Ecto neural progenitor cell (in vitro differentiated cells): ENCODE measurements at places on chromosomes 11 and 22.

GRCh38 chr11:65891219-65892136 lies 1.0 kb downstream of the CCDC85B start:
- peak; percentile 60 for DNase-seq

GRCh38 chr11:62024936-62025486 lies 57.6 kb upstream of the FTH1 start:
- no peak for DNase-seq

DNA sequence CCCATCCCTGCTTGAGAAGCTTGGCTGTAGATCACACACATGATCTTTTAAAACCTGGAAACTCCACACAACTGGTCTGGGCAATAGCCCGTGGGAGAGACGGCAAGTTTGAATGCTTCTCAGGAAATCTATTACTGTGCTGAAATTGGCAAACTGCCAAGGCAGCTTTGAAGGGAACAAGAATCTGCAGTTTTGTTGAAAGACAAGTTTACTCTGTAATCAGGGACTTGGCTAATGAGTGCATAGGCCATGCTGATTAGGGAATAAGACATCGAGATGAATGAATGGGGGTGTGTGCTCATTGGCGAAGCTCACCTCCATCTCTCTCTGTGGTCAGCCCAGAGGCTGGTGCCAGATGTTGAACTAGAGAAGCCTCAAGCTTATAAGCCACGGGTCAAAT lies 218.8 kb downstream of the HIPK3 start:
- DNase-seq, result no peak

DNA sequence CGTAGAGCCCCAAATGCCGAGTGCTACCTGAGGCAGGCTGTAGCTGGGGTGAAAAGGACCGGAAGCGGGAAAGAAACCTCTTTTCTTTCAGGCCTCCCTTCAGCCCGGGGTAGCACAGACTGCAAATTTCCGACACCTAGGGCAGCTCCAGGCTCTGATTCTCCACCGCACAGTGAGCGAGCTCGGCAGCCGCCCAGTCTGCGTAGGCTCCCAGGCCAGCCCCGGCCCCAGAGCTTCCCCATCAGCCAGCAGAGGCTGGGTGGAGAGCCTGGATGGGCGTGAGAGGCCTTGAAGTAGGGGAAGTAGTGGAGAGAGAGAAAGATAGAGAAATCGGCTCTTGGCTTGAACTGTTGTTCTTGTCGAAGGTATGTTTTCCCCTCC lies 9.3 kb upstream of the PAX6 start:
- peak; percentile 75 for DNase-seq

GRCh38 chr11:3866206-3866605 lies 10.7 kb downstream of the STIM1 start:
- no peak for DNase-seq

DNA sequence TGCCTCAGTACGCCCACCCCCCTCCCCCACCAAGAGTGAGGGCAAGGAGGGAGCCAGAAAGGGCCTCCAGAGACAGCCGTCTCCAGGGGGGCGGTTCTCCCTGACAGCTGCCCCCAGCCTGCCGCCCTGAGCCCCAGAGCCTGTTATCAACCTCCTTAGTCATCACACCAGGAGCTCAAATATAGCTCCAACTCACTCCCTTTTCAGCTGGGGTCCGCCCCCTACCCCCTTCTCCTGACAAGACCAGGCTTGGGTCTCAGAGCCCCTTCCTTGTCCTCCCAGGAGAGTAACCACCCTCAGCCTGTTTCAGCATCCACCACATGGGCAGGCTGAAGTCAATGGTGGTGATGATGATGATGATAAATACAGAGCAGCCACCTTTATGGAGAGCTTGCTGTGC lies 2.5 kb upstream of the INPP5J start:
- no peak for DNase-seq

- DNase-seq, result no peak
These were observed 2.5 kb downstream of the MAP4K2 start for GRCh38 chr11:64800303-64801157.

- no peak for DNase-seq
These were observed 19.9 kb downstream of the IGHMBP2 start for GRCh38 chr11:68923614-68924013.

DNA sequence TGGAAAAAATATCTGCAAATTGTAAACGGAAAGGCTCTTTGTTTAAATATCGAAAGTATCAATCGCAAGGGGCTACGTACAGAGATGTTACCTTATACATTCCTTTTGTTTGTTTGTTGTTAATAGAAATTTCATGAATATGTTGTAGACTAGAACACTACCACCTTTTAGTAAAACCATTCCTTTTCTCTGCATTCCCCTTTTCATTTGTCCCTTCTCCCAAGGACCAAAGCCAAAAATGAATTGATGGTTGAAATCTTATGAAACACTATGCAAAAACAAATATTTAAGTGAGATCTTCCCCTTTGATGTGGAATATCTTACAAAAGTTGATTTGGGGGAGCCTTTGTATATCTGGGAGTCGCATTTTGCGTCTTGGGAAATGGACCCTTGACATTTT lies 2.1 kb downstream of the SLC17A6 start:
- DNase-seq, result no peak

GRCh38 chr11:78428773-78429172 lies 11.2 kb upstream of the GAB2 start:
- no peak for DNase-seq

- DNase-seq, result no peak
These were observed 1.2 kb upstream of the TBC1D10A start for GRCh38 chr22:30327864-30328345.

DNA sequence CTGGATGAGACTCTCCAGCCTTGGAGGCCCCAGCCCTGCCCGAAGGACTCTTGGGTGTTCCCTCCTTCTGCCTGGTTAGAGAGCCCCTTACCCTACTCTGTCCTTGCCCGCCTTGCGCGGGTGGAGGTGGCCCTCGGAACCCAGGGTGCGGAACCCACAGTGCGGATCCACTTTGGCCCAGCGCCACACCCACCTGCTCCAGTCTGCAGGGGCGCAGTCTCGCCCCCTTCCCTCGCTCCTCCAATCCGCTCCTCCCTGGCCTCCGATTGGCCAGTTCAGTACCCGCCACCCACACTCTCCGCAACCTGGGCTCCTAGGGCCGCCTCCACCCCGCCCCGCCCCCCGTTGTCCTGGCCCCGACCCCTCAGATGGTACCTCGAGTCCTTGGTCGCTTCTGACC lies 2.4 kb downstream of the CAPN1 start:
- peak; percentile 87 for DNase-seq

GRCh38 chr11:42779555-42779954 lies 532.2 kb upstream of the API5 start:
- no peak for DNase-seq

DNA sequence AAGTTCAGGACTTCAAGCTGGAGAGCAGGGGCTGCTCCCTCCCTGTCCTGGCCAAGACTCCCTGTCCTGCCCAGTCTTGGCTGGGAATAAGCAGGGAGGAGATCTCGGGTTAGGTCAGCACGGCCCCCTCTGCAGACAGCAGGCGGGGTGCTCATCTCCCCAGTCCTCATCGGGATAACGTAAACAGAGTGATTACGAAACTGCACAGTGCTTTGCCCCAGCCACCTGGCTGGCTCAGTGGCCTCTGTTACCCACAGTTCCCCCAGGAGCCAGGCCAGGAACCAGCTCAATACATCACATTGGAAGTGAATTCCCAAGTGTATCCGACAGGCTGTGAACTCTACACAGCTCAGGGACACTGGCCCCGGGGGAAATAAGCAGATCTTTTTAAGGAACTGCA lies 42.7 kb upstream of the KCNJ11 start:
- DNase-seq, result no peak

- no peak for DNase-seq
These were observed 71.4 kb upstream of the PITPNB start for GRCh38 chr22:27990451-27990840.
